ENCODE measurements at places on chromosomes 1 and 21.

- DNase-seq: no peak
Observed at GRCh38 chr1:35037206-35037605, 5.5 kb upstream of the ZMYM6 start.

- DNase-seq: no peak
Observed at GRCh38 chr1:244445320-244446181, 6.2 kb downstream of the ADSS2 start.

DNA sequence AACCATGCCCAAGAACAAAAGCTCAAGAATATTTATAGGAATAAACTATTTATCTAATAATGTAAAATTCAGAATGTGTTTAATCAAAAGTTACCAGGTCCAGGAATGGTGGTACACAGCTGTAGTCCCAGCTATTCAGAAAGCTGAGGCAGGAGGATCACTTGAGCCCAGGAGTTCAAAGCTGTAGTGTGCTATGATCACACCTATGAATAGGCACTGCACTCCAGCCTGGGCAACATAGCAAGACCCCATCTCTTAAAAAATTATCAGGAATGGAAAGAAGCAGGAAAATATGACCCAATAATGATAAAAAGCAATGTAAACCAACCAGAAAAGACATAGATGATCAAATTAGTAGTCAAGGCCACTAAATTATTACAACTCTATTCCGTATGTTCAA, 62.2 kb upstream of the DR1 start:
- no peak for DNase-seq

DNA sequence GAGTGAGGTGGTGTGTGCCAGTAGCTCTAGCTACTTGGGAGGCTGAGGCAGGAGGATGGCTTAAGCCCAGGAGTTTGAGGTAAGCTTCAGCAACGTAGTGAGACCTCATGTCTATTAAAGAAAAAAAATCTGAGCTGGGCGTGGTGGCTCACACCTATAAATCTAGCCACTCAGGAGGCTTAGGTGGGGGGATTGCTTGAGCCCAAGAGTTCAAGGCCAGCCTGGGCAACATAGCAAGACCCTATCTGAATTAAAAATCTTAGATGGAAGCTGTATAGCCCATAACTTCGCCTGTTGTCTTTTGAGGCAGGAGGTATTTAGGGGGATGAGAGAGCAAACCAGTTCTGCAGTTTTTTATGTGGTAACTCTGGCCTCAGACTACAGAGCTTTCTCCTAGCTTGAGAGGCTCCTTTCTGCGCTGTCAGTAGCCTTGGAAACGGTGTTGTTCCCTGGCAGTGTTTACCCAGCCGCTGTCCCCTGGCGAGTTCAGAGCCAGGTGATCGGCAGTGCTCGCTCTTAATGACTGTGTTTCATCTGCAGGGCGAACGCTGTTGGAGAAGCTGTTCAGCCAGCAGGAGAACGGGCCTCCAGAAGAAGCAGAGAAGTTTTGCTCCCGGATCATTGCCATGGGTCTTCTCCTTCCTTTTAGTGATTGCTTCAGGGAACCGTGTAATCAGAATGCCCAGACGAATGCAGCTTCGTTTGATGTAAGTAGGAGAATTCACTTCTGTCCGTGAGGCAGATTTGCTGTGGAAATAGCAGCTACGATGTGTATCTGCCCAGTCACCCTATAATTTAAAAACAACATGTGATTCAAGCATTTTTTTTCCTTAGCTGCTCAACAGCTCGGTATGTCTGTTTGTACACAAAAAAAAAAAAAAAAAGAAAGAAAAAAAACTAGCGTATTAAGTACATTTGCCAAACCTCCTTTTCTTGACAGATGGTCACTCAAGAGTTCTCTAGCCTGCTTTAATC, 31.2 kb downstream of the FMN2 start:
- peak; percentile 85 for DNase-seq

DNA sequence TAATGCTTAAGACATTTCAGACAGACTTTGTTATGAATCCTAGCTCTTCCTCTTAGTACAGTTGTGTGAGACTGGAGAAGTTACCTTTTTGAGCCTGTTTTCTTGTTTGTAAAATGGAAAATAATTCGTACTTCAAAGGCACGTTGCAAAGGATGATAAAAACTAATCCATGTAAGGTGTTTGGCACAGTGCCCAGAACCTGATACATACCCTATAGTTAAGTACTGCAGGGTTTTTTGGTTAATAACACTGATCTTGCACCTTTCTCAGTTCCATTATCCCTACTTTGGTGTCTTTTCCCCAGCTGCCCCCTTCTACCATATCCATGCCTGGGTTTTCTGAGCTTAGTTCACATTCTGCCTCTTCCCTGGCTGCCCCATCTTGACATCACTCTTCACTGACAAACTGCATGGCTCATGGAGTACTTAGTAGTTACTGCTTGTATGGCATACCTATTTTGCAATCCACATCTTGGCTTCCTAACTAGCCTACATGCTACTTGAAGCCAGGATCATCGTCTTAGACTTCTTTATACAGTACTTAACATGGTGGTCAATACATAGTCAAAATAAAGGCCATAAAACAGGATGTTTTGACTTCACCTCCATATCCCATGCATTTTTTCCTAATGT, 10.1 kb downstream of the CCDC185 start:
- DNase-seq: no peak

GRCh38 chr1:61851849-61852669, 109.8 kb downstream of the PATJ start:
- DNase-seq: no peak

DNA sequence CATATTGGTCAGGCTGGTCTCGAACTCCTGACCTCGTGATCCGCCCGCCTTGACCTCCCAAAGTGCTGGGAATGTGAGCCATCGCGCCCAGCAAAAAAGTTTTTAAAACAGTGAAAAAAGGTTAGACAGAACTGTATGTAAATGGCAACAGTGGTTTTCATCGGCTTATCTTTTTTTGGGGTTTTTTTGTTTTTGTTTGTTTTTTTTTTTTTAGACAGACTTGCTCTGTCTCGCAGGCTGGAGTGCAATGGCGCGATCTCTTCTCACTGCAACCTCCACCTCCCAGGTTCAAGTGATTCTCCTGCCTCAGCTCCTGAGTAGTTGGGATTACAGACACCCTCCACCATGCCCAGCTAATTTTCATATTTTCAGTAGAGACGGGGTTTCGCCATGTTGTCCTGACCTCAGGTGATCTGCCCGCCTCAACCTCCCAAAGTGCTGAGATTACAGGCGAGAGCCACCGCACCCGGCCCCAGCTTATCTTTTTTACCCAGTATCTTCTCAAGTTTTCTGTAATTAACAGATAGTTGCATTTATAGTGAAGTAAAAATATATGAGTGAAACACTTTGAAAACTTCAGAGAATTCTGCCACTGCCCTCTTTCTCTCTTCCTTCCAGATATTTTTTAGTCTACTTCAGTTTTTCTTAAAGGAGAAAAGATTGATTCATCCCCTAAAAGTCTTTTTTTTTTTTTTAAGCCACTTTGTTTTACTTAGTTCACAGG, 13.1 kb downstream of the TIMM17A start:
- no peak for DNase-seq

GRCh38 chr1:156821801-156822200, 5.2 kb upstream of the SH2D2A start:
- no peak for DNase-seq

DNA sequence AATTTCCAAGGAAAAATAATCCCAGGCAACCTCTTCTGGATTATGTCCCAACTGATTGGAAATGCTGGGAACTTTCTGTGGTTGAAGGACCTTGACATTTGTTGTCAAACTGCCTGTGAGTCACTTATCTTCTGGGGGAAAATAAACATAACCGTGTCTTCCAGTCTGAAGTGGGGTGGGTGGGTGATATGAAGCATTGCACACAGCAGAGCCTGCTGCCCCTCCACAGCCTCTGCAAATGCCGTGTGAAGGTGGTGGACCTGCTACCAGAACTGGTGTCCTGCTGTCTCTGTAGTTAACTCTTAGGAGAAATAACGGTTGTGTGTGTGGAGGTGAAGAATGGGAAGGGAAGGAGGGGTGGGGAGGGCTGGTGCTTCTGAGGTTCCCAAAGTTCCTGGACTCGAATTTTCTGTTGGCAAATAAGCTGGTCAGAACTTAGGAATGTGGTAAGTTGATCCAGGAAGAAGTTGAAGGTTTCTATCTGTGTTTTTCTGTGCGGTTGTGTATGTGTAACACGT, 23.2 kb downstream of the GALNT2 start:
- DNase-seq: peak; percentile 56

GRCh38 chr1:199265319-199265718, 626.5 kb downstream of the PTPRC start:
- DNase-seq: no peak

GRCh38 chr1:10778640-10779039, 17.8 kb downstream of the CASZ1 start:
- no peak for DNase-seq

GRCh38 chr21:44592446-44593311, at the start of gene KRTAP10-6:
Gene KRTAP10-6 (minus strand): TSS chr21:44592505. CDS start chr21:44592484, 21 bp downstream.
- no peak for DNase-seq

DNA sequence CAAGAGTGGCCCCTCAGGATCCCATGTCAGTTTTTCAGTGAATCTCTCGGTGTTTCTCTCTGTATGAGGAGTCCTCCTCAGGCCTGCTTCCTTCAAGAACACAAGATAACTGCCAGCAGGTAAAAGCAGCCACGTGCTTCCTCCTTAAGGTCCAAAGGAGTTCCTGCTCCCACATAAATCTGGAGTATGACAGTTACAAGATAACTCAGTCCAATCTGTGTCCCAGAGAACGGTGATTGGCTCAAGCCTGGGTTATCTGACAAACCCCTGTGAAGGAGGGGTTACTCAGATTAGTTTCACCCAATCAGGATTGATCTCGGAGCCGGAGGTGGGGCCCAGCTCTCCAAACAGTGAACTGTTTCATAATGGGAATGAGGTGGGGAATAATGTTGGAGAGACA, 5.8 kb upstream of the ANKRD13C start:
- no peak for DNase-seq

- no peak for DNase-seq
Observed at GRCh38 chr1:156356262-156356874, 12.6 kb upstream of the RHBG start.

- no peak for DNase-seq
Observed at GRCh38 chr1:161378014-161378413, 10.3 kb upstream of the CFAP126 start.

DNA sequence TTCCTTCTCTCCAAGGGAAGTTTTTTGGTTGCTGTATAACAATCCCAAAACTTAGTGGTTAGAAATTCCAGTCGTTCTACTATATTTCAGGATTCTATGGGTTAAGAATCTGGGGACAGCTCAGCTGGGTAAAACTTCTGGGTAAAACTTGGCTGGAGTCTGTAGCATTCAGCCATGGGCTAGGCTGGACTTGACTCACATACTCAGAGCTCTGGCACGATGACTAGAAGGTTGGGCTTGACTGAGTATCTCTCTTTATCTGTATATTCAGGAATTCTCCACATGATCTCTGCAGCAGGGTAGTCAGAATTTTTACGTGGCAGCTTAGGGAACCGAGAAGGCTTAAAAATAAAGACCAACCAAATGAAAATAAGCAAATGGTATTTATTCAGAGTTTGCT, 28.2 kb upstream of the HRNR start:
- DNase-seq: no peak

- DNase-seq: no peak
Observed at GRCh38 chr1:190353538-190354101, 124.0 kb downstream of the BRINP3 start.

DNA sequence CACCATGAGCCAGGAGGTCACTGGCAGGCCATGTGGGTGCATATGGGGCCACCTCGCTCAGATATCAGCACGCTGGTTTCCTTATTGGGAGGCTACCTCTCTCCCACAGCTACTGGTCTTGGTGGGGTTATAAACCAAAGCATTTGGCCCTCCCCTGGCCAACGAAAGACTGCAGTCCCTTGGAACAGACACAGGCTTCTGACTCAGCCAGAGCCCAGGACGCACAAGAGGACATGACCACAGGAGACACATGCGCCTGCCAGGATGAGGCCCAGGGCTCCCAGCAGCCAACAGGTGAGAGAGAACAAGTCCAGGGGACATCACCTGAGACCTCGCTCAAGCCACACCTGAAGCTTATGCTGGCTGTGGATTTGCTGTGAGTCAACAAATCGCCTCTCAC, 13.8 kb downstream of the NPHP4 start:
- no peak for DNase-seq

- no peak for DNase-seq
Observed at GRCh38 chr1:33500547-33500946, 28.1 kb downstream of the ZSCAN20 start.

- DNase-seq: no peak
Observed at GRCh38 chr1:235911876-235912275, 45.2 kb upstream of the LYST start.

- DNase-seq: no peak
Observed at GRCh38 chr1:46587069-46587468, 17.0 kb downstream of the MKNK1 start.

- DNase-seq: no peak
Observed at GRCh38 chr21:38170283-38170682, 86.5 kb upstream of the KCNJ15 start.

DNA sequence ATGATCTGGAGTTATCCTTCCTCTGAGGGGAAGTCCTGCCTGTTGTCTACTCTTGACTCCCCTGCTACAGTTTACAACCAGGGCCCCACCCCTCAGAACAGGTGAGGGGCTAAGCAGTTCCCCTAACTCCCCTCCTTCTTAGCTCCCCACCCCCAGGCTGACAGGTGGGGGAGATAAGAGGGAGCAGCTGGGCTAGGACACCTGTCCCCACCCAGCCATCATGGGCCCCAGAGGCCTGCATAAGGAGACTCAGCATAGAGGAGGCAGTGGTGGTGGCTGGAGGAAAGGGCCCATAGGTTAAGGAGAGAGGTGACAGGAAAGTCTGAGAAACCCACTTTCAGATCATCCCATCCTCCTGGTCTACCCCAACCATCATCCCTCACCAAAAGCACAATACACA, 6.8 kb downstream of the MEF2D start:
- DNase-seq: no peak

DNA sequence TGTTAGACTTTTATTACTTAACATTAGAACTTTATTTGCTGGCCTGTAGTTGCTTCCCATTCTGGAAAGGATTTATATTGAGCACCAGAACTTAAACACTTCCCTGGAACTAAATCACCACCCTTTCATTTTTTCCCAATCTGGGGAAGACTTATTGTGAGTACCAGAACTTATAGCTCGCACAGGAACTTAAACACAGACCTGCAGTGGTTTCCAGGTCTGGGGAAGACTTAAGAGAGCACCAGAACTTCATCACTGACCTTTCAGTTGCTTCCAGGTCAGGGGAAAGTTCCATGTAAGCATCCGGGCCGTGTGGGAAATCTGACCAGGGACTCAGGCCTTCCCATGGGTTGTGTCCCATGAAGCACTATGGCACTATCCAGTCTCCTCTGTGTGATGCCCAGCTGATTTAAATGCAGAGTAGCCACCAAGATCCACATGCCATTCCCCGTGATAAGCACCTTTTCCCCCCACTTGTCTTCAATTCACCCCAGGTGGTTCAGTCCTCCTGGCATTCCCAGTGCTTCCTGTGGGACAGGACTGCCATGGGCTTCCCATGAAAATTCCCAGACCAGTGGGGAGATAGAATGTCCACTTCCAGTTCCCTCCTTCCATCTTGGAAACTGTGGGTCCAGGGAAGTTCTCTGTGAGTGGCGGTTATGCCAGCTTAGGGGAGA, 48.9 kb downstream of the C4BPA start:
- peak; percentile 22 for DNase-seq

- no peak for DNase-seq
Observed at GRCh38 chr1:89903550-89903949, 82.7 kb downstream of the LRRC8D start.
